Hematopoietic multipotent progenitor cell treated with erythropoietin and hydrocortisone succinate and interleukin-3 and kit ligand, for 4 days (in vitro differentiated cells): ENCODE measurements at places on chromosomes 3 and 15.

DNA sequence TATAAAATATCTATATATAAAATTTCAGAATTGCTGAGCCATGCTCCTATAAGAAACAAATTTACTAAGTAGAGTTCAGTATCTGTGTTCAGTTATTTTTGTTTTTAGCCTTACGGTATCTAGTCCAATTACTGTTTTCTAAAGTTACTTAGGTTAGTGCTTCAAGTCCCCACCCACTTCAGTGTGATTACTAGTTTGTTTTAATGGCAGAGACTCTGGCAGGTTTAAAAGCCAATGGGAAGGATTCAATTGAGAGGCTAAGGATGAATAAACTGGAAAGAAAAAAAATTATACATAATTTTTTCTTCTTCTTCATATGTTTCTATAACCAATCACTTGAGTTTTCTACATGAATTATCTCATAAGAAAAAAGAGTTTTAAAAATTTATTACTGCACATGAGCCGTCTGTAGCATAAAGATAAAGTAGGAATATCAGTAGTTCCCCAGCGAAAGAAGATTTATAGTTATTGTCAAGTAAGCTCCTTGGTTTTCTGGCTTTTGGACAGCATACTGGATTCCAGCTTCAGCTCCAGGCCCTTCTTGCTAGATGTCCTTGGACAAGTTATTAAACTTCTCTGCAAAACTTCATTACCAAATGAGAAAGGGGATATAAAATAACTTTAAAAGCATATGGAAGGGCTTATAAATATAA is 46.8 kb downstream of the AAGAB start:
- DNase-seq = peak; percentile 42

DNA sequence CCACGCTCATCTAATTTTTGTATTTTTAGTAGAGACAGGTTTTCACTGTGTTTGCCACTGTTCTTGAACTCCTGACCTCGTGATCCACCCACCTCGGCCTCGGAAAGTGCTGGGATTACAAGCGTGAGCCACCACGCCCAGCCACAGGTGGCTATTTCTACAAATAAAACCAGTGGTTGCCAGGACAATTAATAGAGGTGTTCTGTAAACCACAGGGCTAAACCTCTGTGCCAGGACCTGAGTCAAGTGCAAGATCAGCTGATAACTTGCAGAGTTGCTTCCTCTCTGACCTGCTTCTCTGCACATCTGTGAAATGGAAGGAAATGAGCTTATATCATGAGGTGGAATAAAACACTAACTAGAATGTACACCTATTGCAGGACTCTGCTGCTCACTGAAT is 72.8 kb downstream of the CD200R1L start:
- DNase-seq = peak; percentile 28

DNA sequence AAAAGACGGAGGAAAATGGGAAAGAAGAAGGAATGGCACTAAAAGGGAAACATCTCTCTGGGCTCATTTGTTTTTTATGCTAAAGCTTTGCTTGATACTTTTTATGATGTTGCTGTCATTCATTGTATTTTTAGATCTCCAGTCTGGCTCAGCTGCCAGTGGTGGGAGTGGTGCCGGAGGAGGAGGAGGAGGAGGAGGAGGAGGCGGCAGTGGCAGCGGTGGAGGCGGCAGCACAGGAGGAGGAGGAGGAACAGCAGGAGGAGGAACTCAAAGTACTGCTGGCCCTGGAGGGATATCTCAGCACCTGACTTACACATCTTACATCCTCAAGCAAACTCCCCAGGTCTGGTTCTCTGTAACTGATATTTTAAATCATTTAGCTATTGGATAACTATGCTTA is 49.6 kb downstream of the MAP6D1 start:
- peak; percentile 20 for DNase-seq

- DNase-seq = peak; percentile 56
Observed at GRCh38 chr15:85618956-85619491, 175.7 kb downstream of the KLHL25 start.

DNA sequence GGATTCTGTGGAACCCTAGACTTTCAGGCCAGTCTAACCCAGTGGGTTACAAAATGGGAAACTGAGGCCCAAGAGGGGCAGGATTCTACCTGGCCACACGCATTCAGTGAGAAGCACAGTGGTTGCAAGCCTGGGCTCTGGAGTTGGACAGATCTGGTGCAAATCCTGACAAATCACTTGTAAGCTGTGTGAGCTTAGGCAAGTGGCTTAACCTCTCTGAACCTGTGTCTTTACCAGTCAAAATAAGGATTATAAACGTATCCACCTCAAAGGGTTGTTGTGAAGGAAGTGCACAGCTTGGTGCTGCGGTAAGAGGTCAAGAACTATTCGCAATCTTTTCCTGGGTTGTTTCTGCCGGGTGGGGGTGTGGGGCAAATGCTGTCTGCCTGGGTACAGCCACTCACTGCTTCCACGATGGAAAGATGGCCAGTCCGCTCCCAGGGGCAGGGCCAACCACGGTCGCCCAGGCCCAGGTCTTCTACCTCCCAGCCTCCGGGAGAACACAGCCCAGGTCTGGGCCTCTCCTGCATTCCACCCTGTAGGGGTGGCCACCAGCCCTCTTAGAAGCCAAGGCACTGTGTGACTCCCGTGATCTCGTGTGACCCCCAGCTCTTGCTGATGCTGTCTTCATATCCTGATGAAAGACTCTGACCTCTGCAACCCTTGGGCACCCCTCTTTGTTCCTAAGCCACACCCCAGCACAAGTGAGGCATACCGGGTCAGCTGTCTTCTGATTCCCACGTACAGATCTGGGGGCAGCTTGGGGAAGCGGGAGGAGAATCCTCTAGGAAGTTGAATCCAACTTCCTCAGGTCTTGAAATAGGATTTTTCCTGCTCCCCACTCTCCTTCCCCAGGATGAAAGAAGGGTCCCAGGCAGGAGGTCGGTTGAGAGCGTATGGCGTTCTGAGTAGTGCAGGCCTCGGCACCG is 1.5 kb downstream of the CHRNA3 start:
- DNase-seq = no peak

- DNase-seq = no peak
Observed at GRCh38 chr3:46284981-46285683, 42.9 kb downstream of the CCR3 start.

GRCh38 chr3:136712941-136713340 is 39.2 kb downstream of the STAG1 start:
- DNase-seq = no peak

GRCh38 chr15:93029836-93030429 is 59.1 kb downstream of the RGMA start:
- no peak for DNase-seq

DNA sequence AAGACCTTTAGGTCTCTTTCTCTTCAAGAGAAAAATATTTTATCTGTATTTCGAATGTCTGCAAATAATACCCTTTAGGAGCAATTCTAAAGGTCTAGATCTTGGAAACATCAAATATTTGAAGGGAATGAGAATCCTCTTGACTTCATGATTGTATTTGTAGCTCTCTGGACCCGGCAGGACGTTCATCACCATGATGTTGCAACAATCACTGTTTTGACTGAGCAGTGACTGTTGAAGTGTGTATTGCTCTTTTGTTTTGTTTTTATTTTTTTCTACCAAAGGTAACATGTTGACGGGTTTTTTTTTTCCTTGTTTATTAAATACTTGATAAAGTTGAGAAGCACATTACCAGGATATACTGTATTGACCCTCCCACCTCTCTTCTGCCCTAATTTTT is 55.3 kb upstream of the CCR4 start:
- DNase-seq = no peak

DNA sequence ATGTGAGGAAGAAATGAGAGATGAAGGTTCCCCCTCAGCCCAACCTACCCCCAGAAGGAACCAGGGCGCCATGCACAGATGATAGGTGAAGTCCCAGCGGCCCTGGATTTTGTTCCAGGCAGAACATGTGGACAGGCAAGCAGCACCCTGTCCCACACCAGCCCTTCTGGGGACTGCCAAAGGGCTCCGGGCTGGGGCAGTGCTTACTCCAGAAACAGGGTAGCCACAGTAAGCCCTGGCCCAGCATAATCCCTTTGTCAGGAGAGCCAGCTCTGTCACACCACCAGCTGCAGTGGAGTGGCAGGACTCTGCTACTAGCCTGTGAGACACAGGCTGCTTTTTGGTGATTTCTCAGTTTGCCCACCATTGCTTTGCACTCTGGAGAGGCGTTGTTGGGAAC is 6.3 kb downstream of the FBXL22 start:
- DNase-seq = no peak

GRCh38 chr3:12323237-12323636 is 34.4 kb downstream of the PPARG start:
- peak; percentile 53 for DNase-seq

- DNase-seq = no peak
Observed at GRCh38 chr15:41775651-41776050, 1.4 kb downstream of the MAPKBP1 start.

DNA sequence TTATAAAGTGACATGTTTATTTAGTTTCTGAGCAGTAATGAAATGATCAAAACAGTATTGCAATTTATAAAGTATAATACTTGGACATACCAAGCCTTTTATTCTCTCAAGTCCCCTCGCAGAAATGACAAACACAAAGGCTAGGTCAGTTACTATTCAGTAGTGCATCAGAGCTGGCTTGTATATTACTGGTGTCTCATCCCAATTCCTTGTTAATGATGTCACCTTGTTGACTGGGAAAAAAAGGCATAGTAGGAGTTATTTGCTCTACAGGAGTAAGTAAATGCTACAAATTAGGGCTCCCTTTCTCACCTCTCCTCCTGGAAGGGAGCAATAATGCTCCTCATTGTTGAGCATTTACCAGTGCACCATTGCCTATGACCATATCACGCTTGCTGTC is 317.6 kb downstream of the CHL1 start:
- DNase-seq = no peak

- no peak for DNase-seq
Observed at GRCh38 chr3:106022913-106023312, 154.1 kb upstream of the CBLB start.

DNA sequence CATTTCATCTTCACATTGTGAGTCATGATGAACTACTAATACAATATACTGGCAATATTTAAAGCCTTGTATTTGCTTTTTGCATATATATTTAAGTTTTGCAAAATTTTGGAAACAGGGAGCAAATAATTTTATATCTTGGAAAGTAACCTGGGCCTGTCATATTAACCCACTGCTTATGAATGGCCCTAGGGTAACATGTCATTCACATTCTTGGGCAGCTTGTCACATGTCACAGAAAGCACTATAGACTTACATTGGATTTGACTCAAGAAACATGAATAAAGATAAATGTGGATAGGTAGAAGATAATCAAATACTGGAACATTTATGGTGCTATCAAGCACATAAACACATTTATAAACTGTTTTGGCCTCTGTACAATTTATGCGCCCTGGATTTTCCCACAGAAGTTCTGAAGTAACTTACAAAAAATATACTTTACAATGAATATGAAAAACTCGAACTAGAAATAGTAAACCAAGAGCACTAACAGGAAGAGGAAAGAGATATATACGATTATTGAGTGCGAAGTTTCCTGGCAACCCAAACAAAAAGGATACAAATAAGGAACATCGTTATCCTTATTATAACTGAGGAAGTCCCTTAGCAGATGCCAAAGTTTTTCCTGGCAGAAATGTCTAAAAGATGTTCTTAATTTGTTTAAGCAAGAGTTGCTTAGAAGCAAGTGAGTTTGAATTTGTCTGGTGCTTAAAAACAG is 257.2 kb downstream of the RBMS3 start:
- DNase-seq = no peak

GRCh38 chr3:114680299-114680698 is 386.5 kb downstream of the TIGIT start:
- no peak for DNase-seq
